GM10248 (cell line): ENCODE measurements at places on chromosomes 1 and 21.
A peak's percentile ranks its signal among the peaks of the same experiment; 100 is the strongest.

- DNase-seq, result no peak
Observed at GRCh38 chr1:150804671-150805070, 3.4 kb downstream of the CTSK start.

DNA sequence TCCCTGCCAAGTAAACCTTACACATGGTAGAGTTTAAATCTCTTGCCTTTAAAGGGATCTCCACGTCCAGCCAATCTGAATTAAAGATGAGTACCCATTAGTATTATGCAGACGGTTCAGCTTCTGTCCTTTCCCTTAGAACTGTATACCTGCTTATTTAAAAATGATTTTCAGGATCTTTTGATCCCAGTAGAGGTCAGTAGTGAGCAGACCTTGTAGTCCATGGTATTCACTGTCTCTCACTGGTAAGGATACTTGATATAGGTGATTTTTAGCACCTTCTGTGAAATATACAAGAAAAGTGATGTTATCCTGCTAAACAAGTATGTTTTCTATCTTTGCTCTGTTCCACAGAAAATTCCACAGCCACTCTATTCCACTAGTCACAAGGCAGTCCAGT, 1211.6 kb upstream of the ADGRL4 start:
- peak; percentile 14 for DNase-seq

- DNase-seq, result no peak
Observed at GRCh38 chr21:41425588-41425953, 468 bp upstream of the MX1 start.

DNA sequence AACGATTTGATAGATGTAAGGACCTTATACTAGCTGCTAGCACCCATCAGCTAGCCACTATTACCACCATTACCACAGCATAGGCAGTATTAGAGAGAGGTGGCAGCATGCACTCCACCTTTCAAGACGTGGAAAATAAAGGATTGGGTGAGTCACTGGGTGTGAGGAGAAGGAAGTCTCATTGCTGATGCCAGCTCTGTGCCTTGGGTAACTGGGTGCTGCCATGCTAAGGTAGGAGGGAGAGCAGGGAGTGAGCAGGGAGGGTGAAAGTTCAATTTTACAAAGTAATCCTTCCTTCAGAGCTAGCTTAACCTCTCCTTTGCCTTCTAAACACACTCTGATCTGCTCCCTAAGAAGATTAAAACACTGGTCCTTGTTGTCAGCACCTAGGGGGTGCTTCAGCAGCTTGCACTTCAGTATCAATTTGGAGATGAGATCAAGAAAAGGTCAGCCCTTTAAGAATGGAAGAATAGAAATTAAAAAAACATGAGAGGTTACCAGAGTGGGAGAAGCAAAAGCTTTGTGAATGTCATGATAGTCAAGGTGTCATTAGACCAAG, 1.8 kb upstream of the LIN9 start:
- no peak for DNase-seq

DNA sequence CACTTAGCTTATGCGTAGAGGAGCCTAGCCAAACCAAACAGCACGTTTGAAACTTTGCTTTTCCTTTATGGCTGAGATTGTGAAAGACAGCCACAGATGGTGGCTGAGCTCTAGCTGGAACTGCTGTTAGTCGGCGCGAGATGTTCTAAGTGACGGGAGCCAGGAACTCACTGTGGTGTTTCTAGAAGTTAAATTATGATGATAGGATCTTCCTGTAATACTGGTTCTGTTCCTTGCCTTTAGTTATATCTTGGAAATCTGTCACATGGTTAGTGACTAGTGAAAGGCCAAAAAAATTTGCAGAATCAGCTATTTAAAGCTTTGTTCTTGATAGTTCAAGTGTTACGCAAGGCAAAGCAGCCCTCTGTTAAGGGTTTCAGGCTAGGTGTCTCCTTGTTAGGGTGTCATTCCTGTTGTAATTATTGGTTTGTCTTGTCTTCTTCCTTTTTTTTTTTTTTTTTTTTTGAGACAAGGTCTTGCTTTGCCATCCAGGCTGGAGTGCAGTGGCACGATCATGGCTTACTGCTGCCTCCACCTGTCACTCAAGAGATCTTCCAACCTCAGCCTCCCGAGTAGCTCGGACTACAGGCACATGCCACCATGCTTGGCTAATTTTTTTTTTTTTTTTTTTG, 22.6 kb downstream of the AK4 start:
- no peak for DNase-seq

GRCh38 chr1:228314658-228315483, 91.8 kb downstream of the TRIM11 start:
- no peak for DNase-seq

- DNase-seq, result no peak
Observed at GRCh38 chr21:16419188-16419921, 689.6 kb downstream of the USP25 start.

- no peak for DNase-seq
Observed at GRCh38 chr1:110098222-110099026, 13.8 kb upstream of the UBL4B start.

DNA sequence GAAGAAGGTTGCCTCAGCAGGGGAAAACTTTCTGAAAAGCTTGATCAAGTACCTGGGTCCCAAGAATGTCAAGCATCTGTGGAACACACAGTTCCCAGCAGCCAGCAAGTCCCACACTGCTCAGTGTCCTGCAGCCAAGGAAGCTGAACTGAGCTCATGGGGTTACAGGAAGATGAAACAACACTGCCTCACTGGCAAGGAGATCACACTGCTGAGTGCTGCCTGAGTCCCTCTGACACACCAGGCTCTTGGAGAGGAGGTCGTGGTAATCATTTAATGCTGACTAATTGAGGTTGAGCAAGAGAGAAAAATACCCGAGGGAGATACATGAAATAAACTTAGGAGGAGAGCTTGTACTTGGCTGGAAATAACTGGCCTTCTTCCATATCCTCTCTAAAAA, 75.2 kb downstream of the MPZL1 start:
- no peak for DNase-seq

DNA sequence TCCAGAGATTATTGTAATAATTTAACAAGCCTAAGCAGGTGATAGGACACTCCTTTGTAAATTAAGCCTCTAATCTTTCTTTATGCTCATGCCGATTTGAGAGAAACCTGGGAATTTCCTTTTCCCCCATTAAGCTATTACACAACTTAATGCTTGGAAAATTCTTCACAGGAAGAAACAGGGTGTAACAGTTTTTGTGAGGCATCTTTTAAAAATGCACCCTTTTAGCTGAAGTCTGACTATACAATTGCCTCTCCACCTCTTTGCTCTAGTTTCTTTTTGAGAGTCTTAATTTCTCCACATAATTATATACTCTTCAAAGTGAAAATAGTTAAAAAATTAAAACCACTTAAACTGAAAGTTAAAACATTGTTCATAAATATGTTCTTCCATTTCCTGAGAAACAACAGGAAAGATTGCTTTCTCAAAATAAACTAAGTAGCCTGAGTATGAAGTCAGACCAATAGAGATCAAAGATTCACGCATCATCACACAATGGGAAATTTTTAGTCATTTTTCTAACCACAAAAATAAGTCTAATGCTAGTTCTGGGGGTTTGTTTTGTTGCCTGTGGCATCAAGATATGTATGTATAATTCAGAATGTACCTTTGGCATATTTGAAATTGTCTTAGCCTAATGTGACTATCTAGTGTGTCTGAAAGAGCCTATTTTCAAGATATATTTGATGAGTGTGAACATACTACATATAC, 34.7 kb downstream of the LRRC8D start:
- DNase-seq, result peak; percentile 27

DNA sequence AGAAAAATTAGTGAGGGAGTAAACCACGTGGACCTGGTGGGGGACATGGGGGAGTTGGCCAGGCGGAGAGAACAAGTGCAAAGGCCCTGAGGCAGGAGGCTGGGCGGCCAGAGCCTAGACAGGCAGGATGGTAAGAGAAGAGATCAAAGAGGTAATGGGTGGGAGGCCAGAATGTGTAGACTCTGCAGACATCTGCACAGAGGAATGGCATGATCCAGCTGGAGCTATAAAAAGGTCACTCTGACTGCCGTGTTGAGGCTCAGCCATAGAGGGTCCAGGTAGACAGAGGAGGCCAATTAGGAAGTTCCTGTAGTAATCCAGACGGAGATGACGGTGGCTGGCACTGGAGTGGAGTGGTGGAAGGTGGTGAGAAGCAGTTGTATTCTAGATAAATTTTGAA, 3.6 kb downstream of the H6PD start:
- no peak for DNase-seq

GRCh38 chr1:18855573-18855972, 3.9 kb downstream of the TAS1R2 start:
- DNase-seq, result no peak

DNA sequence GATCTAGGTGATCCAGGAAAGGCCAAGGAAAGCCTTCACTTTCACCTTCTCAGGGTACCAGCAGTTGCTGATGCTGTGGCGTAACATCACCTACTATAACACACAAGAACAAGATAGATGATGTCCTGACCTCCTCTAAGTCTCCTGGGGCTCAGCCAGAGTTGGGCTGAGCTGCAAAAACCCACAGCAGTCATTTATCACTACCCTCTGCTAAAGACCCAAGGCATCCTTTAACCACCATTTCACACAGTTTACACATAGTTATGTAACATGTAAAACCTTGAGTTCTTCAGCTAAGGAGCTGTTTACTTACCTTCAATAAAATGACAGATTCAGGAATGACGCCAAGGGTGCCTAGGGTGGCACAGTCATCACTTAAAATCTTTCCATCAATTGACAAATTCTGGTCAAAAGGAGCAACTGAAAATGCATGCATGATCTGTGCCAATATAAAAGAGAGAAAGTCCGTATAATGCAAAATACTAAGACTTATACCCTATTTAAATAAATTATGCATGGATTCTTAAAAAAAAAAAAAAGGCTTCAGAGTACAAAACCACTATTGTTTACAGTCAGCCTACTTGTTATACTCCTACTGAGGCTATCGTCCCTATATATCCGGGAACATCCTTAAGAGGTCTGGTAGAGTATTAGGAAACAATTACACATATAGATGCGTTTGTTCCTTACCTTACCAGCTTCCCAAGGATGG, 20.7 kb upstream of the RAP1GAP start:
- DNase-seq, result no peak

- no peak for DNase-seq
Observed at GRCh38 chr1:58898739-58899586, 115.1 kb upstream of the JUN start.

GRCh38 chr1:73056826-73057225, 774.5 kb upstream of the NEGR1 start:
- DNase-seq, result no peak

DNA sequence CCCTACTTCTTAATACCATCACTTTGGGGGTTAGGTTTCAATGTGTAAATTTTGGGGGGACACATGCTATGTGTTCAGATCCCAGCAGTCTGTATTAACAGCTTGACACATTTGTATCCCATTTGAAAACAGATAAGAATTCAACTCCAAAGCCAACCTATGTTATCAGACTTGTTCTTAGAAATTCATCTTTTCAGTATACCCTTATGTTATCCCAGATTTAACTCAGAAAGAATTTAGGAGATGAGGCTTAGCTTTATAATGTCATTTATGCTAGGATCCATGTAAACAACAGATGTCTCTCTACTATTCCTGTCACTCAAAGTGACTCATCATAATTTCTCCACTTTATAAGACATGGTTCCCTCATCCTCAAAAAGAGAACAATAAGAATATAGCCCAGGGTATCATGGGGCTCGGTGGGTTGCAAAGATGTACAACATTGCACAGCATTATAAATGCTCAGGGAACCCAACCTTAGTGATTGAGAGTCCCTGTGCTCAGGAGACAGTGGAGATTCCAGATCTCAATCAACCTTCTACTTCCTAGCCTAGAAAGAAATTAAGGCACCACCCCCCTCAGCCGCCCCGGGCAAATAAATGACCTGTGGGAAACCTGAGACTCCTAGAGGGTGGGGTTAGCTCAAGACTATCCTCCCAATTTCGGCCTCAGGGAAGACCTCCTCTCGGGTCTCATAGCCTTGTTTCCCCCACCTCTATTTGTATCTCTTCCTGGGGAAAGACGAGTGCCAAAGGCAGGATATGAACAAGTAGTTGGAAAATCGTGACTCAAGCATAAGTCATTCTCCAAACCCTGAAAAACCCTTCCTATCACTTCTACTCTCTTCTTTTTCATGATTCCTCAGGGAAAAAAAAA, 265.1 kb upstream of the CAMK1G start:
- no peak for DNase-seq

DNA sequence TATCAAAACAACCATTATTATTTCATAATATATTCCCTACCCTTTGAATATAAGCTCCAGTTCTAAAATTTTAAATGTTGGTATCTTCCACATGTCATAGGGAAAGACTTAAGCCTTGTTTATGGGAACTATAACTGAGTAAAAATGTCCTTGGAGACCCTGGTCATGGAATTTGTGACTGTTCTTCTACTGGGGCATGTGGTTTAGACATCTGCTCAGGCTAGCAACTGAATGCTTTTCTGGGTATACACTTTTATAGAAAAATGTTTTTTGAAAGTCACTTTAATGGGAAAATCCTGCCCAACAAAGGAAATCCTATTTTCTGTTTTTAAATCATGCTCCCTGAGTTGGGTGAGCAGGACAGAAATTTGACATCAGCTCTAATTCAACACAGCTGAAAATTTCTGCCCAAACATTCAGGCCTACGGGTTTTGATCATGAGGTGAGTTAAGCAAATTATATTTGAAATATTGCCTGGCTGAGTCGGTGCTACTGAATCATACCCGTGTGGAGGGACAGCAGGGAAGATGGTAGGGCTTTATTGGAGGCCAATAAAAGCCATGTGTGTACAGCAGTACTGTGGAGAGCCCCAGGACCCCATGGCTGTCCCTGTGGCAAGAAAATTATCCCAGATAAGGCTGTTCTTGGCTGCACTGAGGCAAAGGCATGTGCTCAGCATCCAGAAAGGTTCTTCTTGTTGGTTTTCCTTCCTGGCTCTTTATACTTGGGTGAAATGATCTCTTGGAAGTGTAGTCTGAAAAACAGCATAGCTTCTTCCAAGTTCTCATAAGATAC, 391.8 kb downstream of the DISC1 start:
- DNase-seq, result no peak

DNA sequence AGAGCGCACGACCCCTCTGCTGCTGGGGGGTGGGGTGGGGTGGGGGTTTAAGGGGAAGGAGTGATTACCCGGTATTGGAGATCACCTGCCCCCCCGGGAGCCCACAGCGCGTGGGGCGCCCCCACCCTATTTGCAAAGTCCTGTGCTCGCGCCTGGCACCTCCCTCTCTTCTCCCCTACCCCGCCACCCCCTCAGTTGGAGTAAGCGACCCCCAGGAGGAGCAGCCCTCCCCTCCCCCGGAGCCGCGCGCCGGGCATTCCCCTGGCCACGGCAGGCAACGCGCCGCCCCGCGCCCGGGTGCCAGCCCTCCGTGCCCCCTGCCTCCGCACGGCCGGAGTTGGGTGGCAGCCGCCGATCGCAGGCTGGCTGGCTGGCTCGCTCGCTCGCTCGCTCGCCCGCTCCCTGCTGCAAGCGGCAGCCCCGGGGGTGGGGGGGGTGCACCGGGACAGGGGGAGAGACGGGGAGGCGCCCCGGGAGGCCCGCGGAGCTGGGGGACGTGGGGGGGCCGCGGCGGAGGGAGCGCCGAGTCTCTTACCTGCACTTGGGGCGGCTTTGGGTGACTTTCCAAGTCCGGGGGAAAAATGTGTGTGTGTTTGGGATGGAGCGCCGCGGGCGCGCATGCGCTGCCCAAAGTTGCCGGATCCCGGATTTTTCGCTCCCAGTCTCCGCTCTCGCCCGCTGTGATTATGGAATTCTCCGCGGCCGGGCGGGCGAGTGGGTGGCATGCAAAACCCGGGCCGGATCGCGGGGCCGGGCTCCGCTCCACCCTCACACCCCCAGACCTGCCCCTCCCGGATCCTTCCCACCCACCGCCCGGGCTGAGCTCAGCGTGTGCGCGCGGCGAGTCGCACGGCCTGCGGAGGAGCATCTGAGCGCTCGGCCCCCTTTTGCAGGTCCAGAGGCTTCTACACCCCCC, at the start of gene CASZ1:
TSS of gene CASZ1 (minus strand) at position 618 of the 916 bp plus-strand sequence. CDS start 102,757 bp downstream, outside the sequence.
- no peak for DNase-seq
